ENCODE measurements at places on chromosomes 16 and 17.

DNA sequence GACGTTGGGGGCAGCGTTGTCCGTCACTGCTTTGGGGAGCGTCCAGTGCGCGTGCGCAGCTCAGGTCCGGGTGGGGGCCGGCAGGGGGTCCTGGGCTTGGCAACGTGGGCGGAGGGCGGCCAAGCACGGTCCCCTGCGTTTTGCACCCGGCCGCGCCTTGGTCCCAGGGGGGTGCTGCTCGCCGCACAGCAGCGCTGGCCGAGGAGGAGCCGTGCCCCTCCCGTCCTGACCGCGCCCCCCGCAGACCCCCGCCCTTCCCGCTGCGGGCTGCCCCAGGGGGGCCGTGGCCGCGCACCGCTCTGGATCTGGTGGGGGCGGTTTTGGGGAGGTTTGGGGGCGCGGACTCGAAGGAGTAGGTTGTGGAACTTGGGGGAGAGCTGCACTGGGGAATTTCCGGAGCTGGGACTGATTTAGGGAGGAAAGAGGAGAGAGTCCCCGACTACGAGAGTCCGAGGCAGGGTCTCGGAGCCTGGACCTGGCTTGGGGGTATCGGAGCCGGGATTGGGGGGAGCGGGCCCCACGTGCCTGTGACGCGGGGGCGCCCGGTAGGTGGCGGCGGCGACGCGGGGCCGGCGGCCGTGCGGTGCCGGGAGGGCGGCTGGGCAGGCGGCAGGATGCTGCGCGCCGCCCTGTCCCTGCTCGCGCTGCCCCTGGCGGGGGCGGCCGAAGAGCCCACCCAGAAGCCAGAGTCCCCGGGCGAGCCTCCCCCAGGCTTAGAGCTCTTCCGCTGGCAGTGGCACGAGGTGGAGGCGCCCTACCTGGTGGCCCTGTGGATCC is at the start of gene SLC9A5:
SLC9A5 (plus strand) TSS at position 579 of the 777 bp plus-strand sequence; CDS start at position 615, 36 bp downstream.
- peak; percentile 29 for DNase-seq

DNA sequence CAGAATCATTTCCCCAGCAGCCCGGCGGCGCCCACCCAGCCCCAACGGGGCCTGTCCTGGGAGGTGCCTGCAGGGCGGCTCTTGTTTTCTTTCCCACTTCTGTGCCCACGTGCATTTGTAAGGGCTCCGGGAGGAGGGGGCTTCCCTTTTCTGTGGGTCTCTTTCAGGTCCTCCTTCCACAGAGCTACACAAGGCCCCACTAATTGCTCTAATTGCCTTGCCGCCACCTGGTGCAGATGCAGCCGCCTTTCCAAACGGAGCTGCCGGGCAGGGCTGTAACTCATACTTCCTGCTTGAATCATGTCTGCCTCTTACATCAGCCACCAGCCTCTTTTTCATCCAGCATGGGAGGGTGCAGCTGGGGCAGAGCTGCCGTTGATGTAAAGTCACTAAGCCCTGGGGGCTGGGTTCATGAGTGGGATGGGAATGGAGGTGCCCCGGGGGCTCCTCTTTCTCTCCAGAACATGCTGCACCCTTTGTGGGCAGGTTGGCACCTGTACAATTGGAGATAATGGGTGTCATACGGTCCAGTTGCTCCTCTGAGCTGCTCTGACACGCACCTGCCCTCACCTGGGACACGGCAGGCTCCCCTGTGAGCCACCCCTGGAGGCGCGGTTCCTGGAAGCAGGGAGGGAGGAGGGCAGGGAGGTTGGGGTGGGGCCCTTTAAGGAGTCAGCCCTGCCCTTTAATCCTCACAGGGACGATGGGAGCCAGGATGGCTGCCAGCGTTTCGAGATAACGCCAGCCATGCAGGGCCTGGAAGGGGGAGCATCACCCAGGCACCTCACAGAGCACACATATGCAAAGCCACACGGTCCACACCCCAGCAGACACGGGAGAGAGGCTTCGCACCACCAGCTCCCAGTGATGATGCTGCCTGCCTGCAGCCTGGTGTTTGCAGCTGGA is 41.1 kb upstream of the KLHDC4 start:
- peak; percentile 74 for DNase-seq

DNA sequence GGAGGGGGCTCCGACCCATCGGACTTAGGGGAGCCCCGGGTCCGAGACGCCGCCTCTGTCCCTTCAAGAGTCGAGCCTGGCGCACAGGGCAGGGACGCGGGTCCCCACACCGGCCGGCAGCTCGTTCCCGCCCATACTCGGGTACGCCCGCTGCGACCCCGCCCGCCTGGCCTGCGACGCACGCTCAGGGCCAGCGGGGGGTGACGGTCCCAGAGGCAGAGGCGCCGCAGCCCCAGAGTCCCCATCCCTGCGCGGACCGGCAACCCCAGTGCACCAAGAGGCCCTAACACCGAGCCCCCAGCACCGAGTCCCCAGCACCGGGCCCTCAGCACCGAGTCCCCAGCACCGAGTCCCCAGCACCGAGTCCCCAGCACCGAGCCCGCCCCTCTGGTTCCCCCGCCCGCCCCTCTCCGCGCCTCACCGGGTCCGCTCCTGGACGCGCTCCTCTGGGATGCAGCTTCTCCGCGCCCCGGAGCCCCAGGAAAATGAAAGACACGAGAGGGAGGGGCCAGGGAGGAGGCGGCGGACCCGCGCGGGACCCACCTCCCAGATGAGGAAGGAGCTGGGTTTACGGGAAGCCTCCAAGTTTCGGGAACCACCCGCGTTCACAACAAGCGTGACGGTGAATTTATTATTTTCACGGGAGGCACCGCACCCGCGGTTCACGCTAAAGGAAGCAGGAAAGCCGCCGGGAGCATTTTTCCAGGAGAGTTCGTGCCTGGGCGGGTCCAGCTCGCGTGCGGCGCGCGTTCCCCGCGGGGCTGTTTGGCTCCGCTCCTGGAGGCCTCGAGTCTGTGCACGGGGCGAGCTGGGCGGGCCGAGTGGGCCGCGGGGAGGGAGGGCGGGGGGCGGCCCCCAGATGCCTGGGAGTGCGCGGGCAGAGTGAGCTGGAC is at the start of gene SECTM1:
SECTM1 (minus strand) TSS at position 488 of the 893 bp plus-strand sequence. CDS start 6,526 bp downstream, outside the sequence.
- no peak for DNase-seq

DNA sequence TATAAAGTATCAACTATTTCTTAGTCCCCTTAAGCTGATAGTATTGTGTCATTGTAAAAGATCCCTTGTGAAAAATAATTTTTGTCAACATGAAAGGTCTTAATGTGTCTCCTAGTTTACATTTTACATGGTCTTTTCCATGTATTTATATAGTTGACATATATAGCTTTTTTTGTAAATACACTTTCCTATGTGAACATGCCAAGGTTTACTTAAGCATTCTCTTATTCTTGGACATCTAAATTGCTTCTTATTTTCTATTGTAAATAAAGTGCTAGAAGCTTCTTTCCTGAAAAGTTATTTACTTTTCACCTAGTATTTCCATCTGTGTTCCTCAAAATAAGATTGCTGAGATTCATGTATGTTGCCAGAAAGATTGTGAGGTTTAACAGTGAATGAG is 29.3 kb downstream of the TENT4B start:
- no peak for DNase-seq

DNA sequence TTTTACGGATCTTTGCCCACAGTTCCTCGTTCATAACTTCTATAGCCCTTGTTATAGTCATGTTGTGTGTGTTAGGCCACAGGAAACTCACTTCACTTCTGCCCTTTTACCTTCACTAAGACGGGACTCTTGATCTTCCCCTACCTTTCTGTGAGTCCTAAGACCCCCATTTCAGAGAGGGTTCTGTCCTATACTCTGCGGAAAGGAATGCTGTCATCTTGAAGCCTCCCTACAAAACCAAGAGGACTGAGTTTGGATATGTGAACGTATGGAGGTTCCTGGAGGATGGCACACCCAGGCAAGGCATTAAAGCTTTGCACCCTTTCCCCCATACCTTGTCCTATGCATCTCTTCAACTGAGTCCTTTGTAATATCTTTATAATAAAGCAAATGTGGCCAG is 3.7 kb downstream of the UBB start:
- DNase-seq = no peak

DNA sequence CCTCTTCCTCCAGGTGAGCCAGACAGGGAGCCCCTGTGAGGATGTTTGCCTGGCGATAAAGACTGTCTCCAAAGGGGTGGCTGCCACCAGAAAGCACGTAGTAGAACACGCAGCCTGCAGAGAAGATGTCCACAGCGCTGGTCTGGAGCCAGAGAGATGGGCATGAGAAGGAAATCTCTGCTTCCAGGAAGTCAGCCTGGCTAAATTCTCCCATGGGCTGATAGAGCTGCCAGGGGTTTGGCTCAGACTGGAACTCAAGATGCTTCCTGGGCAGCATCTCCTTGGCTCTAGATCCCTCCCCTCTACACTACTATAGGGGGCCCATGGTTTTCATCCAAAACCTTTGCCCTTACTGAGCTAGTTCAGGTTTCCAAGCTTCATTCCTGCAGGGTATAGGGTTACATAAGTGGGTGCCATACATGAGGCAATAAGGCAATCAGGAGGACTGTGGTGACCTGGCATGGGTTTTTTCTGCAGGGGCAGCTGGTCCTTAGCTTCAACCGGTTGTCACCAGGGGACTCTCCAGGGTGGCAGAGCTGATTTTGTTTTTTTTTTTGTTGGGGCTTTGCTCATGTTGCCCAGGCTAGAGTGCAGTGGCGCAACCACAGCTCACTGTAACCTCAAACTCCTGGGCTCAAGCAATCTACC is 13.6 kb downstream of the PLK1 start:
- no peak for DNase-seq

DNA sequence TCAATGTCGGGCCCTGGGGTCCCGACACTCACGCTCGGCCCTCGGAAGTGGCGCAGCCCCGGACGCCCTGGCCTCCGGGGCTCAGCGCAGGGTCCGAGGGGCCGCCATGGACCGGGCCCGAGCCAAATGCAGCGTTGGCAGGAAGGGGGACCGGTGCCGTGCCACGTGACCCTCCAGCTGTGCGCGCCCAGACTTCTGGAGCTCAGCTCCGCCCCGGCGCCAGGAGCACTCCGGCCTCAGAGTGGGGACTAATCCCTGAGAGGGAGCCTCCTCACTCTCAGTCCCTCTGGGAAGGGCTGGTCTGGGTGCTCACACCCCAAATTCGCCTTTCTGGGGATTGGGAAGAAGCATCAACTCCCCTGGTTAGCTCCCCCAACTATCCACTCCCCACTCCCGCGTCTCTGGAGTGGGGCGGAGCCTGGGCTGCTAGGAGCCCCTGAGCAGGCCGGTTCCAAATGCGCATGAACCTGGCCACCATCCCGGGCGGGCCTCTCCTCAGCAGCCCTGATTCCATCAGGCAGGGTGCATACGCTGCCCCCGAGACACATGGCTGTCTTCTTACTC is at the start of gene B3GNT9:
B3GNT9 (minus strand) TSS at position 166 of the 564 bp plus-strand sequence. CDS start 513 bp downstream, outside the sequence.
- DNase-seq = peak; percentile 54

DNA sequence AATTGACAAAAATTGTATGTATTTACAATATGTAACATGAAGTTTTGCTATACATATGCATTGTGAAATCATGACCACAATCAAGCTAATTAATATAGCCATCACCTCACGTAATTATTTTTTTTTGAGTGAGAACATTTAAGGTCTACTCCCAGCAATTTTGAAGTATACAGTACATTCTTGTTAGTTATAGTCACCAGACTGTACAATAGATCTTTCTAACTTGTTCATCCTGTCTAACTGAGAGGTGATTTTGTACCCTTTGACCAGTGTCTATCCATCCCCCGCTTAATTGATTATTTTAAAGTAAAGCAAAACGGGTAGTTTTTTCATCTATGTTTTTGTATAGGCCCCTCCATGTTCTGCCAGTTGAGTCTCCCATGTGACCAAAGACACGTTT is 30.3 kb downstream of the NTN1 start:
- DNase-seq = no peak

DNA sequence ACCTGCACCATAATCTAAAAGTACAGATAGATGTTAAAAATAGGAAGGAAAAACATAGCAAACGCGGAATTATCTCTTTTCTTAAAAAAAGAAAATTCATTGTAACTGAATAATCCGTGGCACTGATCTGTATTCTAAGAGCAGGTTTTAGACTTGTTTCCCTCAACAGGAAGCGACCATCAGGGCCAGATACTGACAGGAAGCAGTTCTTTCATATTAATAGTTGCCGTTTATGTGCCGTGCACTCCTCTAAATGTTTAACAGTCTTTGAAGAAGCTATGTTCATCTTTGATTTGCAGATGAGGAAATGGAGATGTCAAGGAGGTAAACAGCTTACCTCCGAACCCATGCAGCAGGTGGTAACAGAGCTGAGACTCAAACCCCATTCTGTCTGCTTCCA is 23.6 kb downstream of the DYNLRB2 start:
- DNase-seq = no peak

- DNase-seq = no peak
These were observed 822 bp downstream of the IGF2BP1 start for GRCh38 chr17:48997827-48998586.

- DNase-seq = no peak
These were observed 122.8 kb downstream of the ANKRD11 start for GRCh38 chr16:89367538-89367915.

GRCh38 chr17:44916781-44917241 is 1.5 kb upstream of the GFAP start:
- DNase-seq = no peak

- DNase-seq = no peak
These were observed 5.3 kb downstream of the SRCIN1 start for GRCh38 chr17:38600416-38600815.

DNA sequence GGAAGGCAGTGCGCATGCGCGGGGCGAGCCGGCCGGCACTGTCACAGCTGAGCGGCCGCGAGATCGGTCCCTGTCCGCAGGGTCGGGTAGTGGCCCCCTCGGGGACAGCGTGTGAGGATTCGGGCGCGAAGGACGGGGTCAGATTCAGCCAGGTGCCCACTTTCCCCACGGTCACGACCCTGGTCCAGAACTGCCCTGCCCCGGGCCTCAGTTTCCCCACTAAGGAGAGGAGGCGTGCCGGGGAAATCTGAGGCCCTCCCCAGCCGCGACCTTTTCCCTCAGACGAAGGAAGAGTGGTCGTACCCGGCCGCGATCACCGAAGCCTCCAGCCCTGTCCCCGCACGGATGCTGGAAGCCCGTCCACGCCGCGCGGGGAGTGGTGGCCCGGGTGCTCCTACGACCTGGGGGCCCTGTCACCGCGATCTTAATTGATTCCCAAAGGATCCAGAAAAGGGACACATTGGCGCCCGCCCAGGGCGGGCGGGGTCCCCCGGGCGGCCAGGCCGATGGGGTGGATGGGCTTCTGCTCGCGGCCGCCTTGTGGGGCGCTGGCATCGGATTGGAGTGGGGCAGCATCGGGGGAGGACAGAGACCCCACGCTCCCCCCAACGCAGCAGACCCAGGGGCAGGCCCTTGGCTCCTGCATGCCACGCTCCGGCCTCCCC is 57.7 kb downstream of the SRL start:
- DNase-seq = no peak

- DNase-seq = no peak
These were observed 28.7 kb downstream of the UNK start for GRCh38 chr17:75813081-75814020.

DNA sequence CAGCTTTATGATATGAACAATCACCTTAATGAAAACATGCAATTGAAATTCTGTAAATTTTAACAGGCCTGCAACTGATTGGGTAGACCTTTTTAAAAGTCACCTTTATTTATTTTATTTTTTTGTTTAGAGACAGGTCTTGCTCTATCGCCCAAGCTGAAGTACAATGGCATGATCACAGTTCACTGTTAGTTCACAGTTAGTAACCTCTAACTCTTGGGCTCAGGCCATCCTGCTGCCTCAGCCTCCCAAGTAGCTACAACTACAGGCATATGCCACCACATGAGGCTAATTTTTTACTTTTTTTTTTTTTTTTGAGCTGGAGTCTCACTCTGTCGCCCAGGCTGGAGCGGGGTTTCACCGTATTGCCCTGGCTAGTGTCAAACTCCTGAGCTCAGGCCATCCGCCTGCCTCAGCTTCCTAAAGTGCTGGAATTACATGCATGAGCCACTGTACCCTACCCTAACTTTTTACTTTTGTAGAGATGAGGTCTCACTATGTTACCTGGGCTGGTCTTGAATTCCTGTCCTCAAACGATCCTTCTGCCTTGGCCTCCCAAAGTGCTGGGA is 28.0 kb downstream of the AP1G1 start:
- DNase-seq = no peak

Data from activated CD4-positive, alpha-beta T cell treated with anti-CD3 and anti-CD28 coated beads, Interleukin-2, Interleukin-6, amounts not matched to agents 100 ng/mL and 50 ng/mL, durations not matched to agents 16 hours and 8 hours (primary cell).